Aorta (tissue), 5 donors: ENCODE measurements at places on chromosomes 11 and 22. TPM values are rescaled to one million over a fixed set of nuclear protein-coding genes. Genes with fewer than 3 reads are reported as not detected.

GRCh38 chr22:43110927-43111623, 525 bp downstream of the BIK start:
- H3K36me3 ChIP-seq, result no peaks in the 10 kb centered on the region
- no peak for DNase-seq
- peak overlapping the region; percentile 18 for H3K4me3 ChIP-seq
- no peak overlapping the region for H3K27ac ChIP-seq

- H3K36me3 ChIP-seq, result no peaks in the 10 kb centered on the region
- H3K4me1 ChIP-seq, result no peaks in the 10 kb centered on the region
- no peak for DNase-seq
- H3K27ac ChIP-seq, result no peak overlapping the region
- no peaks in the 10 kb centered on the region for H3K27me3 ChIP-seq
- no peak overlapping the region for H3K4me3 ChIP-seq
Measured at GRCh38 chr11:93903989-93904388, 53.6 kb upstream of the VSTM5 start.

DNA sequence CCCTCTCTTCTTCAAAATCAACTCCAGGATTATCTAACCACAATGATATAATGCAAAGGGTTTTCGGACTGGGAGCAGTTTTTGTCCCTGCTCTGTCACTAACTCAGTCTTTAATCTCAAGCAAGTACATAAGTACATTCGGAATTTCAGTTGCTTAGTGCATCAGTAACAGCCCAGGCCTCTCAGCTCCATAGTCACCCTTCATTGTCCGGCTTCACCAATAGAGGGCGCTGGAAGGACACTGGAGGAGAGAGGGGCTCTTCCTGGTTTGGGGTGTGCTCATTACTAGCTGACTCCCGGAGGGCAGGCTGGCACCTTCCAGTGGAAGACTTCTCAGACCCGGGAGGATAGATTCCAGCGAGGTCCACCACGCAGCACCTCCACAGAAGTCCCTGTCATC, 90.4 kb upstream of the PDGFD start:
- no peaks in the 10 kb centered on the region for H3K27me3 ChIP-seq
- H3K36me3 ChIP-seq, result no peaks in the 10 kb centered on the region
- H3K4me1 ChIP-seq, result no peaks in the 10 kb centered on the region
- DNase-seq, result no peak
- H3K4me3 ChIP-seq, result no peak overlapping the region

Gene PRR33
- not detected for total RNA-seq

GRCh38 chr11:14819596-14819995, 72.4 kb downstream of the CYP2R1 start:
- no peaks in the 10 kb centered on the region for H3K27me3 ChIP-seq
- no peak overlapping the region for H3K27ac ChIP-seq
- H3K4me1 ChIP-seq, result no peaks in the 10 kb centered on the region
- no peaks in the 10 kb centered on the region for H3K36me3 ChIP-seq

DNA sequence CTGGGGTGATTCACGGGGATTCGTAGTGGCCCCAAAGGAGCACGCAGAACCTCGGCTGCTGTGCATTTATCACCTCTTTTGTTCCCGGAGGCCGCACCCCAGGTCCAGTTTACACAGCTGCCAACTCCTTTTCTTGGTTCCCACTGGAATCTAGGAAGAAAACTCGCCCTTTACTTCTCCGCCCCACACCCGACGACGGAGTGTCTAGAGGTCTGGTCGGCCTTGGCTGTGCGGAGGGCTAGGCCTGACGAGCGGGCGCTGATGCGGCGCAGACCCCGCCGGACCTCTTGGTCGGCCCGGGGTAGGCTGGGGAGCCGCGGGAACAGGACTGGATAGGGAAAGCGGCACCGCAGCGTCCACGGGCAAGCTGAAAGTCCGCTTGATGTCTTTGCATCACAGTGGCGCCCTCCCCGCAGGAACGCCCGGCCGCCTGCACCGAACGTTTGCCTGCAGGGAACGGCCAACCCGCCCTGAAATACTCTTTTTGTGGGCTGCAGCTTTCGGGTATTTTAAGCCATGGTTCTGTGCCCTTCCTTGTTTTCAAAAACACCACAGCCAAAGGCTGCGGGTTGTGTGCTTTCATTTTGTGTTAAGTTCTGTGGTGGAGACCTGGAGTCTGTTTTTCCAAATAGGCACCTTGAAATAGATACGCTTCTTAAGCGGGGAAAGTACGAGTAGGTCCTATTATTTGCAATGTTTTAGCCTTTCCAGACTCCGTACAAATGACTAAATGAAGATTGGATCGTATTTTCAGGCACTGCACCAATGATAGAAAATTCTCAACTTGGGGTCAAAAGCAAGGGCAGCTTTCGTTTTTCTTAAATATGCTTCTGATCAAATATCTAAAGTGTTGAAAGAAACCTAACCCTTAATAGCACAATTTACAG, 829 bp upstream of the ZBED5 start:
- H3K27ac ChIP-seq, result peak overlapping the region; percentile 96
- peaks cover 5% of the 10 kb centered on the region for H3K4me1 ChIP-seq
- no peaks in the 10 kb centered on the region for H3K36me3 ChIP-seq

GRCh38 chr22:45202333-45203149, 38.2 kb downstream of the KIAA0930 start:
- H3K4me3 ChIP-seq, result no peak overlapping the region
- no peaks in the 10 kb centered on the region for H3K27me3 ChIP-seq
- H3K27ac ChIP-seq, result no peak overlapping the region
- peaks cover 10% of the 10 kb centered on the region for H3K36me3 ChIP-seq

- no peak overlapping the region for H3K4me3 ChIP-seq
- no peaks in the 10 kb centered on the region for H3K27me3 ChIP-seq
- no peaks in the 10 kb centered on the region for H3K4me1 ChIP-seq
- H3K27ac ChIP-seq, result no peak overlapping the region
Measured at GRCh38 chr11:93512073-93512475, 31.1 kb downstream of the SMCO4 start.

- no peaks in the 10 kb centered on the region for H3K4me1 ChIP-seq
- H3K27ac ChIP-seq, result no peak overlapping the region
- H3K4me3 ChIP-seq, result no peak overlapping the region
- DNase-seq, result no peak
- H3K27me3 ChIP-seq, result no peaks in the 10 kb centered on the region
Measured at GRCh38 chr22:47618180-47619010, 855.9 kb downstream of the TBC1D22A start.

- DNase-seq, result no peak
- no peak overlapping the region for H3K27ac ChIP-seq
- H3K36me3 ChIP-seq, result no peaks in the 10 kb centered on the region
- H3K4me3 ChIP-seq, result no peak overlapping the region
Measured at GRCh38 chr22:17785185-17786184, 11.2 kb upstream of the BID start.

- H3K4me3 ChIP-seq, result no peak overlapping the region
- H3K4me1 ChIP-seq, result no peaks in the 10 kb centered on the region
- H3K36me3 ChIP-seq, result no peaks in the 10 kb centered on the region
- H3K27me3 ChIP-seq, result no peaks in the 10 kb centered on the region
- no peak overlapping the region for H3K27ac ChIP-seq
Measured at GRCh38 chr22:25540908-25541660, 23.4 kb upstream of the GRK3 start.

DNA sequence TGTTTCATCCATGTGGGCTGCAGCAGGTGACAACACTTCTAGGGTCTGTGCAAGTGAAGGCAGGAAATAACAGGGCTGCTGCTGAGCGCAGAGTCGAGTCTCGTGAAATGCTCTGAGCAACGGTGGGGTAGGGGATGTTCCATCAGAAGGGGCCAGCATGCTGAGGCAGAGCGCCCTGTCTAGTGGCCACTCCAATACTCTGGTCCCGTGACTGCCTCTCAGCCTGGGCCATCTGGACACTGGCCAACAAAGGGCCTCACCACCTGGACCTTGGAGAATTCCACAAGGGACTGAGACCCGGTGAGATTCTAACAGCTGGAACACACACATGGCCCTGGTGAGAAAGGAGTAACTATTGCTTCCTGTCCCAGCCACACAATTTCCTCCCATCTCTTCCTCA, 375.7 kb downstream of the SHANK2 start:
- H3K27ac ChIP-seq, result no peak overlapping the region
- H3K27me3 ChIP-seq, result peaks cover 1% of the 10 kb centered on the region
- H3K36me3 ChIP-seq, result no peaks in the 10 kb centered on the region
- no peak overlapping the region for H3K4me3 ChIP-seq

GRCh38 chr11:114027926-114028325, 31.6 kb upstream of the ZBTB16 start:
- H3K4me3 ChIP-seq, result no peak overlapping the region
- H3K36me3 ChIP-seq, result no peaks in the 10 kb centered on the region
- no peaks in the 10 kb centered on the region for H3K27me3 ChIP-seq
- DNase-seq, result no peak
- no peak overlapping the region for H3K27ac ChIP-seq
- peaks cover 6% of the 10 kb centered on the region for H3K4me1 ChIP-seq

Gene SMCO4
- total RNA-seq, result 24.9 TPM

Gene TRIM49
- total RNA-seq, result not detected

DNA sequence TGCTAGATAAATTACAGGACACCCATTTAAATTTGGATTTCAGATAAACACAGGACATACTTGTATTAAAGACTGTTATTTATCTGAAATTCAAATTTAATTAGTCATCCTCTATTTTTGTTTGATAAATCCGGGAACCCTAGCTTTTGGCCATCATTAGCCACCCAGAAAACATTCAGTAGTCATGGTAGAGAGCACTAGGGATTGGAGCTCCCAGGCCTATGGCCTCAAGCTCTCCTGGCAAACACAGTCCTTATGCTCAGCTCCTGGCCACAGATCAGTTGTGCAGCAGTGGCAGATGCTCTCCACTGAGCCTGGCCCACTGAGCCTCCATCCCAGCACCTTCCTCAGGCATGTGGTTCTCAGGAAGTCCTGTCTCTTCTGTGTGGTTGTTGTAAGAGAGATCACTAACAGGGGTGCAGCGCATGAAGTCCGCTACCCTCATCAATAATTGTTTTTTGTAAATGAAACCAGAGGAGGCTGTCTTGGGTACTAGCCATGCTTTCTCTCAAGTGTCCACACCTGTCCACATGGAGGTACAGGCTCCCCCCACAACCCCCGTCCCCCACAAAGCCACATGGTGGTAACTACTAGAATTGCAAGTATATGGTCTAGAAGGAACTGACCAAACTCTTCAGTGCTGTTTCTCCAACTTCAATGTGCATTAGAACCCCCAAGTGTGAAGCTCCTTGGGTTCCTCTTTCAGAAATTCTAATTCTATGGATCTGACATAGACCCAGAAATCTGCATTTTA, 1.1 kb upstream of the IRAG1 start:
- no peak overlapping the region for H3K4me3 ChIP-seq
- no peaks in the 10 kb centered on the region for H3K27me3 ChIP-seq
- H3K27ac ChIP-seq, result peak overlapping the region; percentile 92
- H3K36me3 ChIP-seq, result no peaks in the 10 kb centered on the region
- no peaks in the 10 kb centered on the region for H3K4me1 ChIP-seq
- no peak for DNase-seq

Gene OR10A2
- not detected for total RNA-seq

Gene RGL4
- 1.4 TPM for total RNA-seq

Gene PNPLA5
- not detected for total RNA-seq
